ENCODE measurements at places on chromosomes 4 and X.

GRCh38 chr4:85783483-85783882 lies 308.5 kb downstream of the ARHGAP24 start:
- no peak for DNase-seq

- DNase-seq: no peak
These were observed 95.8 kb upstream of the EGFL6 start for GRCh38 chrX:13473442-13474163.

DNA sequence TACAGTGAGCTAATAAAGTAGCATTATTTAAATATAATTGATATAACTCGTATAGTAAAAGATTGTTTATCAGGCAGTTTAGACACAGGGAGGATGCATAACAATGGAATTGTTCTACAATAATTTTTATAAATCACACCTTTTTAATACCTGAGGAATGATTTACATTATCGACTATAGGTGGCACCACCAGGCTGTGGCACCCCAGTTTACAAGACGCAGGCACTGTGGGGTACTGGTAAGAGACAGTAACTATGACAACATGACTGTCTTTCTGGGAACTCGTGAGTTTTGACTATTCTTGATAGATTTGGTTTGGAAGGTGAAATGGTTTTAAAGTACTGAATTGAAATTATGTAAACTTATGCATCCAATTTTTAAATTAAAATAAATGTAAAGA lies 27.1 kb upstream of the STBD1 start:
- DNase-seq: no peak

DNA sequence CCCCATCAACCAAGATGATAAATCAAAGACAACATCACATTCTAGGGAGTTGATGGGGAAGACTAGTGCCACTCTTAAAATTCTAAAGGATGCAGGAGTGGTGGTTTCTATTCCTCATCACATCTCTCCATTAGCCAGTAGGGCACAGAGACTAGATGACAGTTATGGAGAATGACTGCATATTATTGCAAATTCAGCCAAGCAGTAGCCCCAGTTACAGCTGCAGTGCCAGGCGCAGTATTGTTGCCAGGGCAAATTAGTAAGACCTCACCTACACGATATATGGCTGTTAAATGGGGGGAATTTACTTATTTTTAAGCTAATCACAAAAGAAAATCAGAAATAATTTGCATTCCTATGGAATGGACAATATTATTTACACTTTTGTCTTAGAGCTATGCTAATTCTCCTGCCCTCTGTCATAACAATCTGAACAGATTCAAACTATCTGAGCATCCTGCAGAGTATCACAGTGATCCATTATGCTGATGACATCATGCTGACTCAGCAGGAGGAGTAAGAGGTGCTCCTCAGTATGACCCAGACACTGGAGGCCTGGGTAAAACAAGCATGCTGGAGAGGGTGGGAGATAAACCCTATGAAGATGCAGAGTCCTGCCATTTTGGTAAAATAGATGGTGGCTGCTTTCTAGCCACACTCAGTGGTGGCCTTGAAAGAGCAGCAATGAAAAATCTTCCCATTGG lies 24.7 kb downstream of the ETNPPL start:
- DNase-seq: no peak

DNA sequence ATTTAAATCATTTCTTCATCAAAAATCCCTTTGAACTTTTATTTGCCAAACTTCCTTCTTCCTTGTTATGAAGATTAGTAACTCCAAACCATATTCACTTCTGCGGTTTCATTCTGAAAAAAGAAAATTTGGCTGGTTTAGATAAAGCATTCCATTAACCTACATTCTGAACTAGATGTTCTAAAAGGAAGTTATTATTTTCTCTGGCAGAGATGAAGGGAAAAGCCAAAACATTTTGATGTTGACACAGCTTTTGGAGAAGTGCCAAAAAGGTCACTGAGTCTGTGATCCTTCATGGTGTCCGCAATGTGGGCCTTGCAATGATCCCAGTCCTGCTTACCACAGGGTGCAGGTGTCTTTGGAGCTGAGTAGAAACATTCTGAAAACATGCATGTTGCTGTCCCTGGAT lies 36.0 kb downstream of the CXCL8 start:
- peak; percentile 9 for DNase-seq

DNA sequence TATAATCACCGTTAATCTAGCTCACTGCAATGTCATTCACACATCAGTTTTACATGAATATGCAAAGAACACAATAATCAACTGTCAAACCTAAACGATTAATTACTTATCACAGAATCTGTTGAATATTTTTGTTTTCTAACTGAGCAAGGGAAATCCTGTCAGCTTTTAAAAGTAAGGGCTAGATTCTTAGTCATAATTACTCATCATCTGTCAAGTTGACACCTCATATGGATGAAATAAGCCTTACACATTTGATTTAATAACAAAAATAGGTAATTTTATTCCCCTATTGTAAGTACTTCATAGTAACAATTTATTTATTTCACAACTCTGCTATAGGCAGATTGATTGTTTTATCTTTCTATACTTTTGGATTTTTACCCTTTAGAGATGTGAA lies 32.7 kb downstream of the TMA16 start:
- DNase-seq: no peak

GRCh38 chrX:54564936-54565335 lies 34.9 kb downstream of the GNL3L start:
- no peak for DNase-seq

- no peak for DNase-seq
These were observed 121.2 kb downstream of the KLHL13 start for GRCh38 chrX:117995378-117995777.

DNA sequence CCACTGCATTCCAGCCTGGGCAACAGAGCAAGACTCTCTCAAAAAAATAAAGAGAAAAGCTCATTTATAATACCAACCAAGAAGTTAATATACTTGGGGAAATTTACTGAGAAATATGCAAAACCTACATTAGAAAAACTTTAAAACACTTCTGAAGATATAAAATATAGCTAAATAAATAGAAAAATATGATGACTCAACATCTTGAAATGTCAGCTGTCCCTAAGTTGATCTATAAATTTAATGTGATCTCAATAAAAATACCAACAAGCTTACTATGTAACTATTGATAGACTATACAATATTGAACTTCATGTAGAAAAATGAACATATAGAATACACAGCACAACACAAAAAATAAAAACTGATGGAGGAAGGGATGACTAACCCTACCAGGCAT lies 87.5 kb upstream of the INTU start:
- DNase-seq: no peak

- DNase-seq: no peak
These were observed 712.4 kb upstream of the LCORL start for GRCh38 chr4:18733961-18734360.

GRCh38 chr4:98399915-98400314 lies 138.7 kb downstream of the RAP1GDS1 start:
- DNase-seq: no peak

DNA sequence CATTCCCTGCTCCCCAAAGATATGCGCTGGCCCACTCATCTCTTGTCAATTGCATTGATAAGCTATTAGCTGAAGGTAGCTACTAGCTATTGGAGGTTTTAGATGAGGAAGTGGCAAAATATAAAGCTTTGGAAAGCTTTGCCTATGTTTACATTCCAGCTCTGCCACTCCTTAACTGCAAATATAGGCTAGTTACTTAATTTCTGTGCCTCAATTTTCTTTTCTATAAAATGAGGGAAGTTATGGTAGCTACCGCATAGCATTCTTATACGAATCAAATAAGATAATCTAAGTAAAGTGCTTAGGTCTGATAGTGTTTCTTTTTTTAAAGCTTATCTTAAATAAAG lies 47.7 kb upstream of the RASGEF1B start:
- no peak for DNase-seq

DNA sequence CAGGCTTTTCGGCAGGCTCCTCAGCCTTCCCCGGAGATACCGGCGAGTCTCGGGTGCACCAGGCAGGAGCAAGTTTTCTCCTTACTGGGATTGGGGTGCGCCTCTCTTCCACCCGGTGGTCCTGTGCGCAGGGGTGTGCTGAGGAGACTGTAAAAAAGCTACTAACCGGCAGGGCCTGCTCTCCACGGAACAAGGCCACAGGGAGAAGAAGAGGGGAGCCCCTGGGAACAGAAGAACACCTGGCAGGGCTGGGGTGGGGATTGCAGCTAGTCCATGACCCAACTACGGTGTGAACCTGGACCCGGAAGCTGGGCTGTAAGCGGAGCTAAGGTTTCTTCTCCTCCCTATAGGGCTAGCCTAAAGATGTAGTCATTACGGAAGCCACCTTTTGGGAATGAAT lies 17.7 kb upstream of the ZIC3 start:
- no peak for DNase-seq

DNA sequence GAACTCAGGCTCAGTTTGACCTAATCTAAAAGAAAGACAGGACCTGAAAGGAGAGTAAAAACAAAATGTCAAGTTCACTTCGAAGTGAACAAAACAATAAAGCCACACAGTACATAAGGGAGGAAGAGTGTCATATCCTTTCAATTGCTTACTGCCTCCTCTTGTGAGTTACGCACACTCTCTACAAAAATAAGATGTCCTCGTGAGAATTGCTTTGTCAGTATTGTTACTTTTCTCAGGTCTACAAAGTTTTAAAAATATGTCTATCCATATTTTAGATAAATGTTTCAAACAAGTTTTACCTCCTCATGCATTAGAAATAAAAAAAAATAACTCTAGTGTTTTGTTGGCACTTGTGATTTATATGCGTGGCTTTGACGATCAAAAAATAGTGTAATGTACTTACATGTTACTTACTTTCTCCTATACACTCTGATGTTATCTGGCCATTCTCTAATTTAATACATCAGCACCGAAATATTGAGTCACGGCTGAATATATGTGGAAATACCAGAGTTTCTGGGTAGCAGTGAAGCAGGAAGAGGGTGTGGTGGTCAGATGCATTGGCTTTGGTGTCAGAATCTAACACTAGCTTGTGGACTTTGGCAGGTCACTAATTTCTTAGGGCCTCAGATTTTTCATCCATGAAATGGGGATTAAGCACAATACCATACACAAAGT lies 8.1 kb upstream of the MRPL1 start:
- DNase-seq: no peak

- DNase-seq: no peak
These were observed 115.4 kb upstream of the NDP start for GRCh38 chrX:44088510-44089144.

- DNase-seq: no peak
These were observed 655.0 kb downstream of the GRXCR1 start for GRCh38 chr4:43547561-43547960.

DNA sequence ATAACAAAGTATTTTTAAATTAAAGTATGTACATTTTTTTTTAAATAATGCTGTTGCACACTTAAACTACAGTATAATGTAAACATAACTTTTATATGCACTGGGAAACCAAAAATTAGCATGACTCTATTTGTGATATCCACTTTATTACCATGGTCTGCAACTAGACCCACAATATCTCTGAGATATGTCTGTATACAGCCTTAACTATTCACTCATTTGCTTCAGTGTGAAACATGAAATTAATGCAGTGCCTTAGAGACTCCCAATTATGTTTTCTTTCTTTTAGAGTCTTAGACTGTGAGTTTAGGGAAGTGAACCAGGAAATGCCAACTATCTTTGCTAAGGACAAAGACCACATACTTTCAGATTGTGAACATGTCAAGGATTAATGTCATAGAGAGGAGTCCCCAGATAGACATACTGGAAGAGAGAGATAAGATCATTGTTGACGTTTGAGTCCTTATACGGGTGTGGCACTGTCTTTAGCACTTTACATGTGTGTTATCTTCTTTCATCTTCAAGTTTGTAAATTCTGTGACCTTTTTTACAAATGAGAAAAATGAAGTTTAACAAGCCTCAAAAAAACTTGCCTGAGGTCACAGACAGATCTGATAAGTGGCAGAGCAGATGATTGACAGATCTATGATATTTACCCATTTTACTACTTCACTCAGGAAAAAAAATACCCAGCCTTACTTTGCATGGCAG lies 23.2 kb downstream of the CXorf58 start:
- DNase-seq: no peak

DNA sequence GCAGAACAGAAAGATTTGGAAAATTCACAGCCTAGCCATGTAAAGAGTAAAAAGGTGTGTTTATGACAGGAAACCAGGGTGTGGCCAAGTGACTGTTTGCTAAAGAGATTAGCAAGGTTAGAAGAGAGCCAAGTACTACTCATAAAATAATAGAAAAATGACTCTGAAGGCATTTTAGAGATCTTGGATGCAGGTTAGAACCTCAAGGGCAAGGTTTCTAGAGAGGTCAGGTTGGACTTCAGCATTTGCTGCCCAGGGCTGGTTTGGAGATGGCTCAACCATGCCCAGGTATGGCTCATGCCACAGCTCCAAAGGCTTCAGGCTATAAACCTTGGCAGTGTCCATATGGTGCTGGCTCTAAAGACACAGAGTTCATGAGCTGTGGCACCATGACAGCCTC lies 40.6 kb upstream of the ADGRA3 start:
- DNase-seq: no peak

GRCh38 chrX:29687687-29688086 lies 527.7 kb upstream of the MAGEB2 start:
- DNase-seq: no peak

GRCh38 chr4:156584100-156584499 lies 387.5 kb downstream of the PDGFC start:
- no peak for DNase-seq

DNA sequence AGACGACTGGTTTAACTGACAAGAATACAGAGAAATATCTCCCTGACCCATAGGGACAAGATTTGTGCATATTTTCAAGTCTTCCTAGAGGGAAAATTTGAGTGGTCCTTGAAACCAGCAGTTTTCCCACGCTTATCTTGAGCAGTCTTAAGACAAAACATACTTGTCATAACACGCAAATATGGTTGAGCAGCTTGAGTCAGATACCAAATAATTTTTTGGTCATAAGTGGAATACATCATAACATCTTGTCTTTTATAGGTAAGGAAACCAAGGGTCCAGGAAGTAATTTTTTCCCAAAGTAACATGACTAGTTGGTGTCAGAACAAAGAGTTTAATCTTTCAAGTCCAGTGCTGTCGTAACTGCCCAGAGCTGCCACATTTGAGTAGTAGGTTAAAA lies 50.5 kb downstream of the MOSPD2 start:
- DNase-seq: no peak

- DNase-seq: no peak
These were observed 18.9 kb downstream of the CNGA2 start for GRCh38 chrX:151753313-151754046.

DNA sequence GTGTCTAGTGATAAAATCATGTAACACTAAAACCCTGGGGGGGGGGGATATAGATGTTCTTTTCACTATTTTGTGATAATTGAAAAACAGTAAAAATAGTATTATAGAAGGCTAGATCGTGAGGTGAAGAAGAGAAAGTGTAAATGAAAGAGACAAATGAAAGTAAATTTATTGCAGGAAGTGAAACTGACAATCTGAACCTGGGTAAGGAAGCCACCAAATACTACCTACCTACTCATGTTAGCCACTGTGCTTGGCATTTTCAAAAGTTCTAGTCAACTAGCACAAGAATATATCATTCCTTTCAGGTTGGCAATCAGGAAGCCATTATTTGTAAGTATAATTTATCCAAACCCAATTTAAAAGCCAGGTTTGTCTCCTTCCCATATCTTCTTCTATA lies 1366.1 kb downstream of the FAM133A start:
- no peak for DNase-seq

- DNase-seq: no peak
These were observed 384.6 kb downstream of the PPP3CA start for GRCh38 chr4:100962698-100963097.
